CD4-positive, alpha-beta memory T cell (primary cell): ENCODE measurements at places on chromosomes 3 and 15.

- peaks cover 7% of the 10 kb centered on the region for H3K36me3 ChIP-seq
- no peak for DNase-seq
- H3K4me3 ChIP-seq = no peak overlapping the region
- H3K4me1 ChIP-seq = peaks cover 13% of the 10 kb centered on the region
- no peaks in the 10 kb centered on the region for H3K27me3 ChIP-seq
Observed at GRCh38 chr3:37309921-37310665, 135.7 kb upstream of the LRRFIP2 start.

- H3K4me3 ChIP-seq = no peak overlapping the region
- no peaks in the 10 kb centered on the region for H3K4me1 ChIP-seq
- DNase-seq = no peak
- no peaks in the 10 kb centered on the region for H3K36me3 ChIP-seq
- no peaks in the 10 kb centered on the region for H3K27me3 ChIP-seq
Observed at GRCh38 chr3:182487143-182487542, 306.2 kb upstream of the ATP11B start.

DNA sequence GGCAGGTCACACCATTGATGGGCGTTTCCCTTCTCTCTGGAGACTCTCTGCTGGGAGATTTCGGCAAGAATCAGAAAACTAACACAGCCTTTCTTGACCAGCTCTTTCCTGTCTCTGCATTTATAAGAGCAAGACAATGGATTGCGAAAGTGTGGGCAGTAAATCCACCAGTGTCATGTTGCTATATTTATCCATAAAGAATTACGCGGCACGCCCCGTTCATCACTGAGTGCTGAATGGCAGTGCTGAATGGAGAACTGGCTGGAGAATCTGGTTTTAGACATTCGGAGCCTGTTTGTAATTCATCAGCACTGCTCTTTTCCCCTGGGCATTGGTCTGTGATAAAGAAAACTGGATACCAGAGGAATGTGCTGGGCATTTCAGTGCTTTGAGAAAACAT, 2.0 kb upstream of the CEMIP start:
- DNase-seq = no peak
- H3K36me3 ChIP-seq = no peaks in the 10 kb centered on the region
- no peak overlapping the region for H3K27ac ChIP-seq
- H3K4me3 ChIP-seq = no peak overlapping the region

DNA sequence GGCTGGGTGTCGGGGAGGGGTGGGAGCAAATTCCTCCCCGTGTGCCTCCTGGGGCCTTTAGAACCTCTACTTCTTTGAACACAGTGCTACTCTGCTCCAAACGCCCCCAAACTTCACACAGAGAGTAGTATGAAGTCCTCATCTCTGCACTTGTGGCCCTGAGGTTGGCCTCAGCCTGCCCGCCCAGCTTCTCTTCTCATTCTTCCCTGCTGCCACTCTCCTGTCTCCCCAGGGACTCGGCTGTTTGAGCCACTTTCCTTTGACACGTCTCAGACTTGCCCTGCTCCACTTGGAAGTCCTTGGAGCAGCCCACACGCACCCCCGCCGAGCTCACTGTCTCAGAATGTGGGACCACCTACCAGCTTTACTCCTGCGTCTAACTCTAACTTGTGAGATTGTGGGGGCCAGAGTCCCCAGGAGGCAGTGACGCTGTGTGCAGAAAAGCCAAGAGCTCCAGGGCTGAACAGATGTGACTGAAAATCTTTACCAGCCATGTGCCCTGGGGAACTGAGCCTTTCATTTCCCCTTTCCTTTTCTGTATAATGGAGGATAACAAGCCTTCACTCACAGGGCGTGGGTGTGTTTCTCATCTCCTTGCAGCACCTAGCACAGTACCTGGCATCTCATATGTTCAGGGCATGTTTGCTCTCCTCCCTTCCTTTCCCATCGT, 233.6 kb upstream of the CTDSPL start:
- no peak for DNase-seq
- no peaks in the 10 kb centered on the region for H3K36me3 ChIP-seq
- H3K4me3 ChIP-seq = no peak overlapping the region
- H3K27me3 ChIP-seq = no peaks in the 10 kb centered on the region

- no peaks in the 10 kb centered on the region for H3K36me3 ChIP-seq
- DNase-seq = no peak
- H3K27ac ChIP-seq = no peak overlapping the region
- no peaks in the 10 kb centered on the region for H3K4me1 ChIP-seq
- H3K4me3 ChIP-seq = no peak overlapping the region
Observed at GRCh38 chr3:102614585-102614984, 179.8 kb downstream of the ZPLD1 start.

DNA sequence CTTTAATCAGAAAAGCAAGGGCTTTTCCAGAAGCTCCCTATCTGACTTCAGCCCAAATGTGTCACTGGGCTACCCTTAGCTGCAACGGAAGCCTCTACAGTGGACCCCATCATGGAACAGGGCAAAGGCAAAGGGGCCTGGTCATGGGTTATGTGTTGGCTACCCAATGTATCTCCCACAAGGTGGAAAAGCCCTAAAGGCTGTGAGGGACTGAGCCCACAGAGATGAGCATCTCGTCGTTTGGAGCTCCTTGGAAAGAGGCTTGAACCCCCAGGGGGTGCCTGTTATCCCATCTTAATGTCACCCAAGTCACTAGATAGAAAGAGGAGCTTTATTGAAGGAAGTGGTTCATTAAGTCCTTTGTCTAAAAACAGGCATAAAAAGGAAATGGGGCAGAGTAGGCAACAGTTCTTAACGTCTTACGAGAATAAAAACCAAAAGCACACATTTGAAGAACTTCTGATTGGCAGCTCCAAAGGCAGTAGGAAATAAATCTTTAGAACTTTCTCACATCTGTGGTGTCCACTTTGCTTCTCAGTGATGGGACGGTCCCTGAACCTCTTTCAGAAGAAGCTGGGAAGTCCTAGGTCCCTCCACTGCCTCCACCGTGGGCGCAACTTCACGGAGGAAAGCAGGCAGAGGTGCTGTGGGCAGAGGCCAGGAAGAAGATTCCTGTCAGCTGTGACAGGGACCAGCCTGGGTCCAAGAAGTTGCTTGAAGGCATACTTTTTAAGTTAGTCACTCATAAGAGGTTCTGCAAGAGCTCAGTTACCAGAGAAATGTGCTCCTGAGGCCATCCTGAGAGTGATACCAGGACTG, 93.7 kb downstream of the MYLK start:
- no peak overlapping the region for H3K27ac ChIP-seq
- DNase-seq = no peak
- no peaks in the 10 kb centered on the region for H3K36me3 ChIP-seq
- H3K4me1 ChIP-seq = no peaks in the 10 kb centered on the region
- no peaks in the 10 kb centered on the region for H3K27me3 ChIP-seq

GRCh38 chr3:65438612-65439011, 600.1 kb downstream of the MAGI1 start:
- no peak overlapping the region for H3K4me3 ChIP-seq
- H3K27ac ChIP-seq = no peak overlapping the region
- H3K4me1 ChIP-seq = no peaks in the 10 kb centered on the region
- no peak for DNase-seq

- no peaks in the 10 kb centered on the region for H3K36me3 ChIP-seq
- no peak for DNase-seq
- no peaks in the 10 kb centered on the region for H3K4me1 ChIP-seq
- no peak overlapping the region for H3K27ac ChIP-seq
- no peaks in the 10 kb centered on the region for H3K27me3 ChIP-seq
Observed at GRCh38 chr15:44794072-44794471, 57.7 kb downstream of the TRIM69 start.
